ENCODE measurements at places on chromosomes 1 and 21.

GRCh38 chr1:209388358-209388757 lies 195.2 kb upstream of the CAMK1G start:
- DNase-seq = no peak

DNA sequence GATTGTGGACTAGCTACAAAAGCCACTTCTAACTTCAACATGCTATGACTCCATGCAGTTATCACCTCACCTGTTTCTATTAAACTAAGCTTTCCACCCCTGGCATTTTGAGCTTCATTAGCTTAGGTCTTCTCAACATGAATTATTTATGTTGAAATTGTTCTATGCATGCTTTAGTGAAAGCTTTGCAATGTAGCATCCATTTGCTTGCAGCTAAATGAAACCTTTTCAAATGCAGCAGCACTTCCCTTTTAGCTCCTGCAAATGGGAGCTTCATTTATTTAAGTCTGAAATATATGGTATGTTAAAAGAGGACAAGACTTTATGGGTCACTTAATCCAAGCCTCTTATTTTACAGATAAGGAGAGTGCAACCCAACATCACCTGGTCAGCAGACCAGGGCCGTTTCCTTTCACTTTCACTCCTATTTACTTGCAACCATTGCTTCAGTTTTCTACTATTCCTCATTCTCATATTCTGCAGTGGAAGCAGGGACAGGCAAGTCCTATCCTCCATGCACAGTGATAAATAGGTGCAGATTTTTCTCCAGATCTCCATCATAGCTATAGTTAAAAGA lies 56.4 kb upstream of the SAMSN1 start:
- peak; percentile 16 for DNase-seq

- DNase-seq = peak; percentile 39
These were observed 11.5 kb downstream of the ATP1A4 start for GRCh38 chr1:160162931-160163330.

DNA sequence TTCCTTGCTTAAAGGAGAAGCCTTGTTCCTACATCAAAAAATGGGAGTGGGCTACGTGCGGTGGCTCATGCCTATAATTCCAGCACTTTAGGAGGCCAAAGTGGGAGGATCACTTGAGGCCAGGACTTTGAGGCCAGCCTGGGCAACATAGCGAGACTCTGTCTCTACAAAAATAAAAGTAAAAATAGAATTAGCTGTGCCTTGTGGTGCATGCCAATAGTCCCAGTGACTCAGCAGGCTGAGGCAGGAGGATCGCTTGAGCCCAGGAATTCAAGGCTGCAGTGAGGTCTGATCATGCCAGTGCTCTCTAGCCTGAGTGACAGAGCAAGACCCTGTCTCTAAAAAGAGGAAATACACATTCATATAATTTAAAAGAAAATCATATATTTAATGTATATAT lies 127.1 kb downstream of the C1orf21 start:
- DNase-seq = no peak

GRCh38 chr1:226937940-226938725 lies 2.0 kb upstream of the COQ8A start:
- DNase-seq = peak; percentile 63

DNA sequence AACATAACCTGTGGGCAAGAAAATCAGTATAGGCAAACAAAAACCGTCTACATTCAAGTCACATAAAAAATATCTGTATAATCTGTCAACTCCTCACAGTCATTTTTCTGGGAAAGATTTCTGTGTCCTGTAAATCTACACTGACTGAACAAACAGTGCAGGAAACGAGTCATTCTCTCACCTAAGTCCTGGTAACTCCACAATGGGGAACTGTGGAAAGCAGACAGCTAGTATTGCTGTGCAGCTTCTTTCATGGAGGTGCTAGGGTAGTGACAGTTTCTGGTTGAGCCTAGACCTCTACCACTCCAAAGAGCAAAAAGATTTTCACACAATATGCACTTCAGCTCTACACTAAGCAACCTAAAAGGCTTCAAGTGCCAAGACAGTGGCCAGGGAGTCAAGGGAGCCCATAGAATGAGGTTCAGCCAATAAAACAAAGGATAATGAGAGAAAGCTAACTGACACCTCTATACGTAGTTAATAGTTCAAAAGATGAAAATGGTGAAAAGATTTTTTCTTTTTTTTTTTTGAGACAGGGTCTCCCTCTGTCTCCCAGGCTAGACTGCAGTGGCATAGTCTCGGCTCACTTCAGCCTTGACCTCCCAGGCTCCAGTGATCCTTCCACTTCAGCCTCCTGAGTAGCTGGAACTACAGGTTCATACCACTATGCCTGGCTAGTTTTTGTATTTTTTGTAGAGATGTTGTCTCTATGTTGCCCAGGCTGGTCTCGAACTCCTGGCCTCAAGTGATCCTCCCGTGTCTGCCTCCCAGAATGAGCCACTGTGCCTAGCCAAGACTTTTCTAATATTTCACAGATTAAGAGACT lies 5.5 kb downstream of the PTP4A2 start:
- DNase-seq = peak; percentile 57

GRCh38 chr21:45294509-45295291 lies 7.0 kb upstream of the POFUT2 start:
- no peak for DNase-seq

GRCh38 chr1:43912607-43913006 lies 21.0 kb upstream of the ARTN start:
- no peak for DNase-seq

GRCh38 chr1:3968851-3969250 lies 68.8 kb upstream of the C1orf174 start:
- peak; percentile 10 for DNase-seq

DNA sequence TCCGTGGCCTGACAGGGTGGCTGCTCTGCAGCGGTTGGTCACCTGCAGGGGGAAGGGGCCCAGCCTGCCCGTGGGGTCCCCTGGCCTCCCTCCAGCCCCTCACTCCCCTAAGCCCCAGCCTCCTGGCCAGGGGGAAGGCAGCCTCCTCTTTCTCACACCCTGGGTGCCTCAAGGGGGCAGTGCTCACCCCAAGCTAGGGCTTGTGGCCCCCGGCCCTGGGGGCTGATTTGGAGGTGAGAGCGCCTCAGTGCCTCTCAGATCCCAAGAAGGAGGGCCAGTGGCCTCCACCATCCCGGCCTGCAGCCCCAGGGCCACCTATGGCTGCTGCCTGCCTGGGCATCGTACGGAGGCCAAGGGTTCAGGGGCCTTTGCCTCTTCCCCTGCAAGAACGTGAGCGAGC lies 66.4 kb upstream of the TTC34 start:
- no peak for DNase-seq

- DNase-seq = no peak
These were observed 70.8 kb upstream of the ARHGEF16 start for GRCh38 chr1:3383679-3384078.

DNA sequence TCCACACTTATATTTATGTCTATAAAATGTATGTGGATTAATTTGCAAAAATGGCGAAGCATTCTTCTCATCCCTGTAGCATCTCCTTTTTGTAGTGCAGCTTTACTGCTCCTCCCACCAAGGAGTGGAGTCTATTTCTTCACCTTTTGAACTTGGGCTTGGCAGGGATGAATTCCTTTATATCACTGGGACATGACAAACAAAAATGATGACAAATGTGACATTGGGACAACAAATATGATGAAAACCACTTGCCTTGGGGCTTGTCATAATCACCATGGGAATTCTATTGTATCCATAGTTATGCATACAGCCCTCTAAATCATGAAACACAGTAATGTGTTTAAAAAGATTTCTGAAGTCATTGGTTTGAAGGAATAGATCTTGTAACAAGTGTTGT lies 155.0 kb downstream of the TNFSF18 start:
- no peak for DNase-seq

- DNase-seq = no peak
These were observed 20.9 kb downstream of the RIT1 start for GRCh38 chr1:155890251-155890650.

- DNase-seq = no peak
These were observed 230.1 kb upstream of the GJB5 start for GRCh38 chr1:34524783-34525182.

GRCh38 chr1:205783904-205784303 lies 8.6 kb upstream of the RAB29 start:
- DNase-seq = no peak

DNA sequence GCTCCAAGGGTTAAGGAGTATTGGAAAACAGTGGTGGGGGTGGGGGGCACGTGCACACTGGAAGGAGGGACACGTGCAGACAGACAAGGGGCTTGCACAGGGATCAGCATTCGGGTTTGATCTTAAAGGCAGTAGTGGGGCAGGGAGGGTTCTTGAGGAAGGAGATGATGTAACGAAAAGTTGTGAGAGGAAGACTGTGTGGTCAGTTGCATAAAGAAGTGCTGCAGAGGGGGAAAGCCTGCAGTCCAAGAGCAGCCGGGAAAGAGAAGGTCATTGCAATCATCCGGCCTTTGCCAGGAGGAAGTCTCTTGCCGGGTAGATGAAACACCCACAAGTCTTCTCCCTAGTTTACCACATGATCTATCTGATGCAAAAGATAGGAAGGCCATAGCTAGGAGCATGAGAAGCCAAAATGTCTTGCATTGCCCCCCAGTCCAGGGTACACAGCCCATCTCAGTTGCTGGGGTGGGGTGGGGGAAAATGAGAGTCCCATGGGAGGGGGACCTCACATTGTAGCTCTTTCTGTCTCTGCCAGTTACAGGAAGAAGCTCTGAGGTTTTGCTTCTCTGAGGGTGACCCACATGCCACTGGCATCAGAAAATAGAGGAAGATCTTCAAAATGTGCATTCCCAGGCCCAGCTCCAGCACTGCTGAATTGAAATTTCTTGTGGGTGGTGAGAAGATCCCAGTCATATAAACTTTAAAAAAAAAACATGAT lies 202.5 kb upstream of the RAB4A start:
- peak; percentile 99 for DNase-seq

DNA sequence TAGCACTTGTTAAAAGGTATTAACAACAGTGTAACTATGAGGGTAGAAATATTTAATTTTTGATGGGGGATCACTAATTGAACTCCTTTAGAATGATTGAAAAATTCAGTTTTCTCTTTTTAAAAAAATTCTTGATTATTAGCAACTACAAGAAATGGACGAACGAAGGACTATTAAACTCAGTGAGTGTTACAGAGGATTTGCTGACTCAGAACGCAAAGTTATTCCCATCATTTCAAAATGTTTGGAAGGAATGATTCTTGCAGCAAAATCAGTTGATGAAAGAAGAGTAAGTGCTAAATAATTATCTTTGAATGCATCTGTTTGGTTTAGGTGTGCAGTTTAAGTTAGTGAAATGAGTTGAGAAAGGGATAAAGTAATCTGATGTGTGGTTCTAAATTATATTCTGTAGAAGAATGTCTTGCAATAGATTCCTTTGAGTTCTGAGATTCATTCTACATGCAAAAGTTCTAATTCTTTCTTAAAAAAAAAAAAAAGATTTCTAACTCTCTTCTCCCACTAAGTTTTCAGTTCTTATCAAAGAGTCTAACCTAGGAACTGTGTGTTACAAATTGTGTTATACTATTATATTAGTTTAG lies 85.0 kb downstream of the FNBP1L start:
- no peak for DNase-seq

DNA sequence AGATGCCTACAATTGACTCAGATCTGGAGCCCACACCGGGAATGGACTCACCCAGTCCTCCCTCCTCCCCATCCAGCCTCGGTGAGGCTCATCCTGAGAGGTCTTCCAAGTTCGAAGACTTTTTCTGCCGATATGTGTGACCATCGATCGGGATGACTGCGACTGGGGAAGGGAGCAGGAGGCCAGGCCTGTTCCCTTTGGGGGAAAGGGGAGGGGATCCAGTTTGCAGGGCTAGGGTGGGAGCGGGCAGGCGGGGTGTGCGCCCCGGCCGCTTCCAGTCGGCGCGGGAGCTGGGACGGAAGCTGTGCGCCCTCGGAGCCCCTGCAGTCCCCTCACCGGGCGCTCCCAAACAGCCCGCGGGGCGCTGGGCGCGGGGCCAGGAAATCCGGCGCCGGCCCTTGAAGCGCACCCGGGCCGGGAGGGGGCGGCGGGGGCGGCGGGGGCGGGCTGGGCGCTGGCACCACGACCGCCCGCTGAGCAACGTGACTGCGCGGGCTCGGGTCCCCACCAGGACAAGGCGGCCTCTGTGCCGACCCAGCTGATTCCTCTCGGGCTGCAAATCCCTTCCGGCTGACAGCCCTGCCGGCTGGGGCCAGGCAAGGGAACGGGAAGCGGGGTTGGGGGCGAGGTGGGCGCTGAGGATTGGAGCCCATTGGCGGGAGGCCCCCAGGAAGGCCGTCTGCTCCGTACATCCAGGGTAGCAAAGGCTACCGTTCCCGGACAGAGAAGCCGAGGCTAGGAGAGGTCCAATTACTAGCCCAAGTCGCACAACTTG lies 103.9 kb downstream of the EBNA1BP2 start:
- peak; percentile 8 for DNase-seq

GRCh38 chr1:54716299-54717047 lies 812 bp downstream of the TTC4 start:
- no peak for DNase-seq

GRCh38 chr1:93874025-93874651 lies 4.9 kb downstream of the DNTTIP2 start:
- DNase-seq = peak; percentile 48

GRCh38 chr1:225602590-225603206 lies 50.2 kb downstream of the ENAH start:
- no peak for DNase-seq

GRCh38 chr1:245389873-245390272 lies 235.1 kb downstream of the KIF26B start:
- DNase-seq = no peak

- peak; percentile 85 for DNase-seq
These were observed 8.5 kb downstream of the SH3BGRL3 start for GRCh38 chr1:26288311-26288941.

- peak; percentile 73 for DNase-seq
These were observed 11.6 kb upstream of the CTRC start for GRCh38 chr1:15426492-15427279.

DNA sequence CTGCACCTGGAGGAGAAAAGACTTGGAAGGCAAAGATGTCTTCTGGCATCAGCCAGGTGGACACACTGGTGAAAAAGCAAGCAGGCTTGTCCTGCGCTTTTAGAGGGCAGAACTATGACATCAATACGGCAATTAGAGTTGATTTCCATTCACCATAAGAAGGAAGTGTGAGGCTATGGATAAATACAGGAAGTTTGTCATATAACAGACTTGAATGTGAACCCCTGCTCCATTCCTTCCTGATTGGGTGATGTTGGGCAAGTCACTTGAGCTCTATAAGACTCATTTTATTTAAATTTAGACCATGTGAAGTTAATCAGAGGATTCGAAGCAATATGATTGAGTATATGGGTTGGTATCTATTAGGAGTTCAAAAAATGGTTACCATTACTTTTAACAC lies 137.8 kb downstream of the PLPP3 start:
- DNase-seq = no peak

DNA sequence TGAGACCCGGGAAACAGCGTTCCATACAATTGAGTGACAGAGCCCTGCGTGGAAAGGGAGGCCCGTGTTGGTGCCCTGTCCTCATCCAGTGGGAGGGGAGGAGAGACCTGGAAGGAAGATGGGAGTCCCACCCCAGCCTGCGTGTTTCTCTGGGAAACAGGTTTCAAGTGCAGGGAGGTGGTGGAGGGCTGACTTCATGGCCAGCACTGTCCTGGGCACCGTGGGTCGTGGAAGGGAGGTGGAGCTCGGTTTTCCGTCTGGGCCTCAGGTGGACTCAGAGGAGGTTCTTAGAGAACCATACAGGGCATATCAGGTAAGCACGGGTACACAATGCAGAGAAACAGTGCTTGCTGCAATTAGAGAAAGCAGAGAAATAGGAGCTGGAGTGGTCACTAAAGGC lies 222.6 kb downstream of the CAMTA1 start:
- no peak for DNase-seq
